ENCODE measurements at places on chromosomes 13 and 19. TPM values are rescaled to one million over a fixed set of nuclear protein-coding genes. Genes with fewer than 3 reads are reported as not detected.

The CACNA1A gene
- total RNA-seq = 2.0 TPM

The CLEC11A gene
- 28.7 TPM for total RNA-seq

The SELENOV gene
- total RNA-seq = not detected

The UBE2L5 gene
- total RNA-seq = 1.7 TPM

The PGLYRP2 gene
- not detected for total RNA-seq

The RXFP2 gene
- not detected for total RNA-seq

The CYSLTR2 gene
- total RNA-seq = 1.1 TPM

Data from aorta (tissue), 5 donors.